Stimulated activated CD4-positive, alpha-beta T cell treated with anti-CD3 and anti-CD28 coated beads, Interleukin-1b, Interleukin-23, amount 100 ng/mL, for 24 hours (primary cell): ENCODE measurements at places on chromosomes 3 and 15.

GRCh38 chr15:100777821-100778220, 101.8 kb upstream of the ALDH1A3 start:
- DNase-seq, result no peak

GRCh38 chr3:62379321-62379798, 6.0 kb upstream of the FEZF2 start:
- no peak for DNase-seq

GRCh38 chr3:135125171-135125801, 330.2 kb downstream of the EPHB1 start:
- no peak for DNase-seq

DNA sequence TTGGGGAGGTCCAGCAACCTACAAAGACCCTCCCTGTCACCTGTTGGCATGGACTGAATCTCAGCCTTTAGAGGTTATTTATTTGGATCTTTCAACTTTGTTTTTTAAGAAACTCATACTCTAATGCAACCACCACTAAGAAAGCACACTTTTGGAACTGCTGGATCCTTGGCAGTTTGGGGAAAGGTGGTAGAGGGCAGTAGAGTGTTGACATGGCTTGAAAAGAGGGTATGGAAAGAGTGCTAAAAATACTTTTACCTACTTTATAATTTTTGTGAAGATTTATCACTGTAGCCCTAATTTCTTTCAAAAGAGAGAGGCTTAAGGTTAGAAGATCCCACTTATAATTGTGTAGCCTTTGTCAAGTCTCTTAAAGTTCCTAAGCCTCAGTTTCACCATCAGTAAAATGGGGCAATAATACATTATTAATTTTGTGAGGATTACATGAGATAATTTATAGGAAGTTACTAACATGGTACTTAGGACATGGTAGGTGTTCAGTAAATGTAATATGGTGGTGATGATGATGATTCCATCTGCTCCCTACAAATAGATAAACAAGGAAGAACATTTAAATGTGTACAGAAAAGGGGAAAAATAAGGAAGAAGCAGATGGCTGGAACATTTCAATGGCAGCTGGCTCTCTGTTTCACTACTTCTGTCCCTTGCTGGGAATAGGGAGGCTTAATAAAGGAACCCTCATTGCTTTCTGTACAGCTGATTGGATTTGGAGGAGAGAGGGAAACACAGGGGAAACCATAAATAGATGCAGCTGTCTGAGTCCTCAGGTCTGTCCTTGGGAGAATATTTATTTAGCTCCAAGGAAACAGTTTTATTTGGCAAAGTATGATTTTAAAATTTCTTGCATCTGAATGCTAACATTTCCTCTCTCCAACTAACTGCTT, 208.4 kb upstream of the ADAMTS9 start:
- no peak for DNase-seq

- DNase-seq, result no peak
Observed at GRCh38 chr3:28267984-28268849, 26.8 kb downstream of the CMC1 start.

DNA sequence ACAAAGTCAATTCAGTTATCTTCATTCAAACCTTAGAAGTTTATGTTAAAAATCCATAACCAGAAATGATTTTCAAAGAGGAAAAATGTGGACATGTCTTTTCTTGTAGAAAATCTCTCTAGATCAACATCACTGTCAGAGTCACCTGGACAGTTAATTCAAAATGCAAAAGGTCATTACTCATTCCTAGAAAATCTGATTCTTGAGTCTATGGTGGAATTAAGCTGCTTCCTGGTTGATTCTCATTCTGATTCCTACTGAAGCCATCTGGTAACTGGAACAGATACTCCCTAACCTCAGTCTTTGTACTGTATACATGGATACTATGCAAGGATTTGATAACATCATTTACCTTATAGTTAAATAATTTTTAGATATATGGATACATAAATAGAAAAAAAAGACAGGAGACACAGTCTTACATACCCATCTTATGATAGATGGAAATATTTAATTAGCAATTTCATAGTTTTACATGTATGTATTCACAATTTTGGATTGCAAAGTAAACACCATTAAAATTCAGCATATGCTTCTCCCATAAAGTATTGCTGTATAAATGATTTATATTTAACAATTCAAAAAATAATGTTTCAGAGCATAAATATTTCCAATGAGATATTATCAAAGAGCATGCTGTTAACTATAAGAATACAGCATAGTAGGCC, 693.2 kb upstream of the CCDC54 start:
- DNase-seq, result no peak

DNA sequence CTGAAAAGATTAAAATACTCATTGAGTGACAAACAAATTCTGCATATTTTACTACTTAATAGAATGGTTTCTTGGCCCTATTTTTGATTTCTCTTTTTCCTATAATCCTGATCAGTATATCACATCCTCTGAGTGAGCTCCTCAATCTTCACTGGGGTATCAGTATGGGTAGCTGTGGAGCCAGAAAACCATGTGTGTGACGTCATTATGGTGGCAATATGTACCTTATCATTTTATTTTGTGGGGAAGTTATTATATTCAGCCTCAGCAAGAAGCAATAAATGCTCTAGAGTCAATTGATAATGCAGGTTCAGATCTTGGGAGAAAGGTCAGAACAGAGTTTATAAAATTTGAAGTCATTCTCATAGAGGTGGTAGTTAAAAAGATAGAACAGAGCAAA, 1135.7 kb upstream of the CADM2 start:
- DNase-seq, result no peak

- DNase-seq, result no peak
Observed at GRCh38 chr15:25838871-25839195, 24.3 kb downstream of the ATP10A start.

DNA sequence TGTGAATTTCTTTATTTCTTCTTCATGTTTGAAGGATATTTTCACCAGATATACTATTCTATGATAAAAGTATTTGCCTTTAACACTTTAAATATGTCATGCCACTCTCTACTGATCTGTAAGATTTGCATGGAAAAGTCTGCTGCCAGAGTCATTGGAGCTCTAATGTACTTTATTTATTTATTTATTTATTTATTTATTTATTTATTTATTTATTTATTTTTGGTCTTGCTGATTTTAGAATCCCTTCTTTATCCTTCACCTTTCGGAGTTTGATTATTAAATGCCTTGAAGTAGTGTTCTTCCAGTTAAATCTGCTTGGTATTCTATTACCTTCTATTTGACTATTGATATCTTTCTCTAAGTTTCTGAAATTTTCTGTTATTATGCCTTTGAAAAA, 1669.6 kb downstream of the OTOL1 start:
- no peak for DNase-seq

GRCh38 chr3:43015991-43016865, 37.1 kb downstream of the GASK1A start:
- no peak for DNase-seq

GRCh38 chr3:156109989-156110388, 10.4 kb upstream of the KCNAB1 start:
- DNase-seq, result no peak

- no peak for DNase-seq
Observed at GRCh38 chr3:125220727-125221429, 8.3 kb upstream of the SLC12A8 start.

DNA sequence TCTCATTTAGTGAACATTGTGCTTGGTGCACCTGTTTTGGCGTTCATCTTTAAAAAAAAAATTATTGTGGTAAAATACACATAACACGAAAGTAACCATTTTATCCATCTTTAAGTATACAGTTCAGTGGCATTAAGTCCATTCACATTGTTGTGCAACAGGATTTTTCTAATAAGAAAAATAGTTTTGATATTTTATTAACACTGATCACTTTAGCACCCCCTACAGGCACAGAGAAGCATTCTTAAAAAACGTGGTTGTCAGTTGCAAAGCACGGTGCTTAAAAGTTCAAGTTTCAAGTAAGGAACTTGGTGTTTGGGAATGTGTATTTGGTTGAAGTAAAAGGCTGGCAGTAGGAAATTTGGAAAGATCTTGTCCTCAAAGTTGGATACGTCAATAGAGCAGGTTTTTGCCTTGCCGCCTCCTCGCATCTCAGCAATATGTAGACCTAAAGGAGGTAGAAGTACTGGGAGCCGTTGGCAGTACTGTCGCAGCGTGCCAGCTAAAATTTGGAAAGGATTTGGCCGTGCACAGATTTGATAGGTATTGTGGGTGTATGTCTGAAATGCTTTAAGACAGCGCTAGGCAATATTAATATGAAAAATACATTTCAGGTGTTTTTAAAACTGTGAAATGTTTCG, 110.4 kb downstream of the LRRC28 start:
- no peak for DNase-seq

DNA sequence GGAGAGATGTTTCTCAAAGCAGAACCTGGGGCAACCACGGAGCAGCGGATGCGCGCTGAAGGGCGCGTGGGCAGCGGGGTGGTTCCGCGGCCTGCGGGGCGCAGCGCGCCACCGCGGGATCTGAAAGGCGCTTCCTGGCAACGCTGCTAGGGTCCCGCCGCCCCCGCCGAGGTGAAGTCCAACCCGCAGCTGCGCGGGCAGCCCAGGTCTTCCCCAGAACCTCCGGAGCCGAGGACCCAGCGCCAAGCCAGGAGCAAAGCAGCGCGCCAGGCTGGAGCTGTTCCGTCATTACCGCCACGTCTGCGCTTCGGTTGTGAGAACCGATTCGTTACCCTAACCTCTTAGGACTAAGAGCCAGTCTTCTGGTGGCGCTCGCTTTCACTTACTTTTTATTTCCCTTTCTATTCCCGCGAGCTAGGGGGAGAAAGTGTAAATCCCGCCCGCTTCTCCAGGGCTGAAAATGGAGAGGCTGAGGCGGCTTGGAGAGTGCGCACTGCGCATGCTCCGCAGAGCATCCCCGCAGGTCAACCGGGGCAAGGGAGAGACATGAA, 3.2 kb upstream of the GABRG3 start:
- no peak for DNase-seq

DNA sequence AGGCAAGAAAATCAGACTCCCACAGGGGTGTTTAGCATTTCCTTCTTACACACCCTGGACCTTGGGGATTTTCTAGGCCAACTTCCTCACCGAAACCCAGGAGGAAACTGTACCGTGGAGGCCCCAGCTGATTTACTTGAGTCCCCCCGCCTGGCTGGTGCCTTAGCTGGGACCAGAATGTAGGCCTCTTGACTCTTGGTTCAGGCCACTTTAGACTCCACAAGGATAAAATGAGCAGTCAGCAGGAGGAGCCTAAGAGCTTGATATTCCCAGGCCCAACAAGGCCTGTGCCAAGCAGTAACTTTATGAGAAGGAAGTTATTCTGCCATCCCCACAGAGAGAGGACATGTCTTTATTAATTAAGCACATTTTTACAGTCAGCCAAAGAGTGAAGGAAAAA, 4.6 kb upstream of the APBA2 start:
- DNase-seq, result no peak

DNA sequence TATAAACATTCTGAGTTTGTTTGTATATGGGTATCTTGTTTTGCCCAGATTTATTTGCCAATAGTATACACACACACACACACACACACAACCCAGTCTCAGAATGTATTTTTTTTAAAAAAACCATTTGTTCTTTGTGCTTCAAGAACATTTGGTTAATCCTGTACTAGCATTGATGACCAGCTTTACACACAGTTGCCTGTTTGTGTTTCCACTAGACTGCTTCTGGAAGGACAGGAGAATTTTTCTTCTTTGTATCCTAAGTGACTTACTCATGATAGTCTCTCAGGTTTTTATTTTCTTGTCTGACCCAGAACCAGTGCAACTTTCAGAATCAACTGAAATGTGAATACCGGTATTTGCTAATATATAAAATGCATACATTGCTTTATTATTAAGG, 40.5 kb downstream of the U2SURP start:
- no peak for DNase-seq

DNA sequence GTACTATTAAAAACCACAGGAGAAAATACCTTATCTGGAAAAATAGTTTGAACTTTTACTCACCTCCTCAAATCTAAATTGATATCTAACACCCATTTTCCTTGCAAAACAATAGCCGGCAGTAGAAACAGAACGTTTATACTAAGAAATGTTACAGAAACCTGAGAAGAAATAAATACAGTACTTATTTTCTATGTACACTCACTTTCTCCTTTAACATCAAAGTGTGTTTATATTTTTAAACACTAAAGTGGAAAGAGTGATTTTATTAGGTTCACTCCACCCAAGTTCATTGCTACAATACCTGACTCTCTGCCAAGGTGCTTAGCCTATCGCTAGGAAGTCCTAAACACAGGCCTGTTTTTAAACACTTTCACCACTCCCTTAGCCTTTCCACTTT, 87.8 kb upstream of the TJP1 start:
- DNase-seq, result no peak

- no peak for DNase-seq
Observed at GRCh38 chr3:137259701-137260100, 301.9 kb downstream of the IL20RB start.

DNA sequence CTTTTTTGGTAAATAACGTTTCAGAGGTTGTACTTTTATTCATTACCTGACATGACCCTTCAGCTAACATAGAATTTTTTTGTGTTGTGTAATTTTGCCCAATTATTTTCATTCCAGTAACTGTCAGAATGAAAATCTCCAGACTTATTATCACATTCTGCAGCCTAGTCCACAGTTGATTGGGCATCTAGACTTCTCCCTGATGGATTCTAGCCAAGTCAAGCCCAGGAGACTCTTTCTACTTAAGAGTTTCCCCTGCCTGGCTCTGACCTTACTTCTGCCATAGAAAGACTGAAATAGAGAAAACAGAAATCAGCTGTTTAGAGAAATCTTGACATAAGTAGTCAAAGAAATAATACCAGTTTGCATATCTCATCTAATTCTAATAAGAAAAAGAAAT, 82.9 kb upstream of the CDAN1 start:
- no peak for DNase-seq

GRCh38 chr15:48963524-48964113, at the start of gene SHC4:
Gene SHC4, minus strand, starts transcription at chr15:48963919. Its CDS starts 904 bp downstream, at chr15:48963015.
- DNase-seq, result no peak

- DNase-seq, result no peak
Observed at GRCh38 chr15:37375519-37375918, 275.2 kb upstream of the MEIS2 start.

DNA sequence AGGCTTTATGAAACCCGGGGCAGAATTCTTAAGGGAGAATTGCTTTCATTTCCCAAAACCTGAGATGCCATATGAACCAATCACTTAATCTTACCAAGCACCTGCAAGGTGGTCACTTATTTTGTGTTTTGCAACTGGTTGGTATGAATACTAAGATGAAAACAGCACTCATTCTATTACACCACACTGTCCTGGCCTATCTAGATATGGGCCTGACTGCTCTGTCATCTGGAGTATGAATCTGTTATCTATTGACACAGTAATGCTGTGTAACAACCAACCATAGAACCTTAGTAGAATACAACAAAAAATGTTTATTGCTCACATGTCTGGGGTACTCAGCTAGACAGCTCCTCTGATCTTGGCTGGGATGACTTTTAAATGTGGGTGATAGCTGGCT, 74.8 kb downstream of the TMEM266 start:
- DNase-seq, result no peak

GRCh38 chr3:45035441-45036301, 9.6 kb downstream of the CLEC3B start:
- no peak for DNase-seq

DNA sequence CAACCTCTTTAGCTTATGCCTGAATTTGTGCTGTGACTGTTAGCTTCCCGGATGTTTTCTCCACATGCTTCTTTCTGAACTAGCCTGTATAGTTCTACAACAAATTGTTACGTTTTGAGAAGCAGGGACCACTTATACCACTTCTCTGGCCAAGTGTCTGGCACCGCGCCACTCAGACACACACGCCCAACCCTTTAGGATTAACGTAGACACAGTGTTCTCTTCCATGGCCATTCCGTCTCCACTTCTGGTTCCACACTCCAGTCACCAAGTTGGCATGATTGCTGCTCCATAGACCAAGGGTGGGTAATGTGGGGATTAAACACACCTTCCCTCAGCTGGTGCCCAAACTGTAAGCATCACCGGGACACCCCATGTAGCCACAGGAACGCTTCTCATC, 755 bp upstream of the TMEM108 start:
- no peak for DNase-seq
